Hippocampal formation (tissue), 2 donors: ENCODE measurements at places on chromosomes 11 and 22.

GRCh38 chr11:1469911-1470680 is 16.5 kb downstream of the MOB2 start:
- DNase-seq = no peak

DNA sequence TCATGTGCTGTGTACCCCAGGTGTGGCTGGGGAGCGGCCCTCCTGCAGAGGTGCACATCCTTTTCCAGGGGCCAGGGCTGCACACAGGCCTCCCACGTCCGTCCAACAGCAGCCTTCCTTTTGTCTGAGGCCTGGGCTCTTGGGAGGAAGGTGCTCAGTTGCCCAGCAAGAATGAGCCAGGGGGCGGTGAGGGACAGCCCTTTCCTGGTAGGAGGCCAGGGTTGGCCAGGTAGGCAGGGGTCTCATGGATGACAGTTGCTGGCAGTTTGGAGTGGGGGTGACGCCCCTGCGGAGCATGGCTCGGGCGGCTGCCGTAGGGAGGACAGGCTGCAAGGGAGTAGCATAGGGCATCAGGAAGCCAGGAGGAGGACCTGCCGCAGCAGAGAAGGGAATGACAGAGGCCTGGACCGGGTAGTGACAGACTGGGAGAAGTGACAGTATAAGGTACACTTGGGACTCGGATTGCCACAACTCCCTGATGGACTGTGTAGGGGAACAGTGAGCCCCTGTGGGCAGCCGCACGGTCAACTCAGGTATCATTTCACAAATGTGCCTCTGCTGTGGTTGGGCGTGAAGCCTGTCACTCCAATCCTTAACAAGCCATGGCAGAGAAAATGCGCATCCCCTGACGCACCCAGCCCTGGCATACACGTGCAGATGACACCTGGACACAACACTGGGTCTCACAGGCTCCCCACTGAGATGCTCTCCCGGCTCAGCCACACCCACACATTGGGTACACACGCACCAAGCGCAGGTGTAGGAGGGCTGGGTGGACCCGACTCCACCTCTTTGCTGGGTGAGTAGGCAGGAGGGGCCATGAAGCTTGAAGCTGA is 79.7 kb downstream of the DGCR2 start:
- DNase-seq = no peak

- no peak for DNase-seq
Observed at GRCh38 chr11:75595429-75595828, 33.4 kb downstream of the SERPINH1 start.

GRCh38 chr11:73228268-73229134 is 10.4 kb downstream of the P2RY2 start:
- no peak for DNase-seq

GRCh38 chr11:75536786-75537641 is 11.3 kb upstream of the GDPD5 start:
- DNase-seq = no peak

DNA sequence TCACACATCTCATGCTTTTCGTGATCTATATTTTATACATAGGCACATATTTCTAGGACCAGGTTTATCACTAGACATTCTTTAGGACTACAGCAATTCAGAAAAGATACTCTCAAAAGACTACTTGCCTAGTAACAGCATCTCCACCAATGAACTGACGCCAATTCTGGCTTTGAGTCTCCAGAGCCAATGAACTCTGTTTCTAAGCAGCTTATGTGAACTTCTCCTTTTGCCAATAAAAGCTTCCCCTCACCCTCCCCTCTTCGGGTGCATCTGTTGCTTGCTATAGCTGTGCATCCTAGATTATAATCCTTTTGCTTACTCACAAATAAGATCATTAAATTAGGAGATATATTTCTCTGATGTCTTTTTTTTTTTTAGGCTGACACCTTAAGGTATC is 11.4 kb upstream of the ANKK1 start:
- DNase-seq = peak; percentile 9

GRCh38 chr11:95068549-95068948 is 1.8 kb downstream of the SRSF8 start:
- DNase-seq = peak; percentile 26

DNA sequence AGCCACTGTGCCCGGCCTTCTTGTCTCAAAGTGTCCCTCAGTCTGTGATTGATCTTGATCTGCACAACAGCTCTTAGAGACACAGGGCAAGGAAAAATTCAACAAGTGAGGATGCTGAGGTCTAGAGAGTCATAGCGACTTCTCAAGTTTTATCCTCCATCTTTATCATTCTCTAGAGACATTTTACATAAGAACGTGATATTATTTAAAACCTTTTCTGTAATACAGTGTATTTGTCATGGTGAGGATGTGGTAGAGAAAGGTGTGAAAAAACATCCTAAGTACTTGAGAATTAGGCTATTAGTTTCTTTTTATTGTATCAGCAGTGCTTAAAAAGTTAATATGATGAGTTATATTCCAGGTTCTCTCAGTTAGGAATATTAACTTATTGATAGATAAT is 50.2 kb downstream of the EMSY start:
- no peak for DNase-seq

GRCh38 chr22:30245985-30246813 is at the start of gene LIF:
Gene LIF, minus strand, starts transcription at chr22:30246759. Its CDS starts 64 bp downstream, at chr22:30246695.
- no peak for DNase-seq

- no peak for DNase-seq
Observed at GRCh38 chr11:12756867-12757266, 82.6 kb downstream of the TEAD1 start.

GRCh38 chr22:22142661-22143060 is 101.9 kb upstream of the VPREB1 start:
- no peak for DNase-seq

DNA sequence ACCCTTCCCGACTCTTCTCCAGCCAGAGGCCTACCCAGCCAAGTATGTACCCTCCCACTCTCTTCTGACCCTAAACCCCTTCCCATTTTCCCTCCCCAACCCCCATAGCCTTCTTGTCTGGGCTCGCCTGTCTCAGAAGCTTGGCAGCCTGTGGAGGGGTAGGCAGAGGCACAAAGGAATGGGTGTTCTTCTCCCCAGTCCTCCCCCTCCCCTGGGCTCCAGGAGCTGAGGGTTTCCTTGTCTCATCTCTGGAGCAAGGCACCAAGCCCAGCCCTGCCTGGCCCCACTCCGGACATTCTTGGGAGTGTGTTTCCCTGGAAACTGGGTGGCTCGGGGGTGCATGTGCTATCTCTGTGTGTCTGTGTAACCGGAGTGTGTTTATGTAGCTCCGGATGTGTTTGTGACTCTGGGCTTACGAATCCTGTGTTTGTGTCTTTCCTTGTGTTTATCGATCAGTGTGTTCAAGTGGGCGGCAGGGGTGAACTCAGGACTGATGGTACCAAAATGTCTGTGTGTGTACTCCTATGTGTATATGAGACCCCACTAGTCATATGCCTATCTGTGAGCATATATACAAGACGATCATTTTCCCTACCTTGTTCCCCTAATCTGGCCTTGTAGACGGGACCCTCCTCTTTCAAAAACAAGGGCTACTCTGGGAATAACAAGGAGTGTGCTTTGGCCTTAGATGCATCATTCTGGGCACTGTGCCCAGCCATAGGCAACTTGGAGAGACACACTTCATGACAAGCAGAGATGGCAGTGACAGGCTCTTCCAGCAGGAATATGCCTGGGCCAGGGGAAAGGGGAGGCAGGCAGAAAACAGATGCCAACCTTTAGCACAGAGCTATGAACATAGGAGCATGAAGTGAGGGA is 10.9 kb downstream of the PHLDB1 start:
- DNase-seq = peak; percentile 82

DNA sequence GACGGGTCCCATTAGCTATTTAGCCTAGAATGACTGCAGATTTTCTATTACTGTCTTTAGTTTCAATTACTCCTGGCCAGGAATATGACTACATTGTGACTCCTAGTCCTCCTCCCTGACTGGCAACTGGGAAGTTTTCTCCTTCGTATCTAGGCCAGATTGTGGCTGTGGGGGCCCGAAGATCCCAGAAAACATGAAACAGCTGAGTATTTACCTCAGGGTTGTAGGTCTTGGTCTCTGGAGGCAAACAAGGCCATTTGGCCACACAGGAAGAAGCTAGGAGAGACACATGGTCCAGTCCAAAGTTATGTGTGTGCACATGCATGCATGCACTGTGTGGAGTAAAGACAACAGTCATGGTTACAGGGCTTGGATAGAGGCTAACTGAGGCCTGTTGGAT is 10.2 kb upstream of the GDPD4 start:
- no peak for DNase-seq

DNA sequence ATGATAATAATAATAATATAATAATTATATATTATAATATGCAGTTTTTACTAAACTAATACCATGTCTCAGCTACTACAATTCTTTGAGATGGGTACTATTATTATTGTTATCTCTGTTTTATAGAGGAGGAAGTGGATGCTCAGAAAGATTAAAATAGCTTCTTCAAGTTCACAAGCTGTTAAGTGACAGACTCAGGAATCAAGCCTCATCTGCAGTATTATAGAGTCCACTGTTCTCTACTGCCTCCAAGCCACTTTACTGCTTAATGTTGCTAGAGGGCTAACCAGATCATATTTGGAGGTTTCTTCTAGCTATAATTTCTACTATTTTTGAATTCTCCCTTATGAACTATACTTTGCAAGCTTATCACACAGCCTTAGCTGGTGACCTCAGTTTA is 62.7 kb downstream of the CSTPP1 start:
- no peak for DNase-seq

- DNase-seq = no peak
Observed at GRCh38 chr22:32859743-32860142, 58.2 kb downstream of the TIMP3 start.

- DNase-seq = no peak
Observed at GRCh38 chr22:45870011-45870410, 107.0 kb downstream of the WNT7B start.

DNA sequence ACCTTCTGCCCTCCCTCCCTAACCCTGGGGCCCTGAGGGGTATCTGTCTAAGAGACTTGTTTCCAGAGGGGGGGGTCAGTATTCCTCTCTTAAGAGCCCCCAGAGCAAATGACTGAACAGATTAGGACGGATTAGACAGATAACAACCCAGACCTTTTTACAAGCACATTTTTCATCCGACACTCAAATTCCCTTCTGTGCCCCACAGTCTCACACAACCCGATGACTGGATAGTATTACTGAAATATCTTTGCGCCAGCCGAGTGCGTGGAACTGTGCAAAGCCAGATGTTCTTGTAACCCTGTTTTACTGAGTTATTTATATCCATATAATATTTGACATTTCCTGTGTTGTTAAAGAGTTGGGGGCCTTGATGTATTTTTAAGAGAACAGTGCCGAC is 30.9 kb upstream of the FLI1 start:
- no peak for DNase-seq

DNA sequence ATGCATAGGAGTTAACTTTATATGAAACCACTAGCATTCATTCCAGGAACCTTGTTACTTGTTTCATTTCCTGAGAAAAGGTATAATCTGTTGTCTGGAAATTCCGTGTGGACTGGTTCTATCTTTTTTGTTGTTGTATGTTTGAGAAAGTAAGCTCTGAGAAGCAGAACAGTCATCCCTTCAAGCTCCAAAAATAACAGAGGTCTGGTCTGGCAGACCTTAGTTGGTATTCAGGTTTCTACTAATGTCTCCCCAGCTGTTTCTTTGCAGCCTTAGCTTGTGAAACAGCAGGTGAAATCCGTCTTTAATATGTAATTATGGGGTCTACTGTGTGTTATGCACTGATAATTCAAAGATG is 2.4 kb downstream of the RNF121 start:
- no peak for DNase-seq

- no peak for DNase-seq
Observed at GRCh38 chr22:26673486-26673885, 16.1 kb downstream of the MIAT start.

GRCh38 chr22:26409719-26410335 is 19.2 kb upstream of the ASPHD2 start:
- no peak for DNase-seq

GRCh38 chr11:96815236-96815635 is 425.4 kb downstream of the JRKL start:
- DNase-seq = no peak

DNA sequence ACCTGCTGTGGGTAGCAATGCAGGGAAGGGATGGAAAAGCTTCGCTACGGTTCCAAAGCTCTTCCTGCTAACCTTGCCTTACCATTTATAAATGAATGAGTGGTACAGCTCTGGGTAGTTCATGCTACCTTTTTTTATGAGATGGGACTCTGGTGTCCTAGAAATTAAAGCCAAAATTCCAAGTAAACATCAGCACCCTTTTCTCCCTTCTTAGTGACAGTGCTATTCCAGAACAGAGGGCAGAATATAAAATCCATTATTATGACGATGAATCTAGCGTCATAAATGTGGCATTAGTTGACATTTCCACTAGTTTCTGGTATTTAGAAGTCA is 447 bp upstream of the SVIP start:
- peak; percentile 53 for DNase-seq

- DNase-seq = no peak
Observed at GRCh38 chr11:70483077-70483861, 84.9 kb downstream of the CTTN start.

DNA sequence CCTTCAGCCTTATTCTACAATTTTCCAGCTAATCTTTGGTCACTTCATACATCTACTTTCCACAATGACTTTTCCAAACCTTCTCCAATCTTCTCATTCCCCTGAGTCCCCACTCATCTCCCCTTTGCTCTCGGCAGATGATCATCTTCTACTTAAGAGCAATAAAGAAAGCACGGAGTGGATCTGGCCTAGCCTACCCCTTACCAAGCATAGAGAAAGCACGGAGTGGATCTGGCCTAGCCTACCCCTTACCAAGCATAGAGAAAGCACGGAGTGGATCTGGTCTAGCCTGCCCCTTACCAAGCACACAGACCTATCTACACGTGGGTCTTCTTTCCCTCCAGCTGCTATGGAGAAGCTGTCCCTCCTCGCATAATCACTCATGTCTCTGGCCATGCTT is 558.6 kb downstream of the OPCML start:
- no peak for DNase-seq

DNA sequence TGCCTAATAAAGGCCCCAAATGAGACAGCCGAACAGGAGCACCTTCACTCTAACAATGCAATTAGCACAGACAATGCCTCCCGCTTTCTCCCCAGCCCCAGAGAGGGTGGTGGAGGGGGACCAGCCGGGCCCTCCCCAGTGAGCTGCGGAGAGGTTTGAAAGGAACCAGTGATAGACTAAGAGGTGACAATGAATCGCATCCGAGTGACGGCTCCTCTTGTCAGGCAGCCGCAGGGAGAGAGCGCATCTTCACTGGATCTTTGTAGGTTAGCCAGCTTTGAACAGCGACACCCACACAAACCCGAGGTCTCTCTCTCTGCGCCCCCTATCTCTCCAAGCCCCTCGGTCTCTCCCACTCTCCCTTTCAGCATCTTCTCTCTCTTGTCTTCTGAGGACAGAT is 28.0 kb downstream of the FLRT1 start:
- DNase-seq = no peak

GRCh38 chr22:22038178-22038880 is 55.7 kb upstream of the TOP3B start:
- DNase-seq = no peak
